A549 treated with GW870086 at 1 μM for 4 hours (cell line): ENCODE measurements at places on chromosomes 4 and X. TPM values are rescaled to one million over a fixed set of nuclear protein-coding genes. Genes with fewer than 3 reads are reported as not detected.

The HELT gene
- not detected in 5 replicates for total RNA-seq

The PDLIM3 gene
- 0.12 to 0.73 TPM (median 0.29 TPM) in 4 of 5 replicates, not detected in the other for total RNA-seq

The IGFBP7 gene
- 199 to 338 TPM (median 251 TPM) in 5 replicates for total RNA-seq

The SOX3 gene
- 0.07 TPM in 1 of 5 replicates, not detected in the others for total RNA-seq

The GAB1 gene
- total RNA-seq = 2.0 to 2.9 TPM (median 2.3 TPM) in 5 replicates

The PTCHD1 gene
- 0.01 TPM in 1 of 5 replicates, not detected in the others for total RNA-seq

The DRP2 gene
- total RNA-seq = 0.06 to 0.19 TPM (median 0.16 TPM) in 5 replicates

The PCDH19 gene
- total RNA-seq = 0.02 to 0.03 TPM (median 0.02 TPM) in 5 replicates

The HERC6 gene
- total RNA-seq = 2.9 to 4.2 TPM (median 3.1 TPM) in 5 replicates

The MAMLD1 gene
- total RNA-seq = 5.5 to 6.2 TPM (median 5.9 TPM) in 5 replicates

The VGLL1 gene
- not detected in 5 replicates for total RNA-seq

The REELD1 gene
- total RNA-seq = not detected in 5 replicates

The SLC49A3 gene
- 0.08 to 0.39 TPM (median 0.14 TPM) in 4 of 5 replicates, not detected in the other for total RNA-seq

The NDUFC1 gene
- total RNA-seq = 77.3 to 82.2 TPM (median 80.8 TPM) in 5 replicates

The CSAG3 gene
- not detected in 5 replicates for total RNA-seq

The TEX13C gene
- total RNA-seq = 0.03 TPM in 1 of 5 replicates, not detected in the others

The RS1 gene
- total RNA-seq = not detected in 5 replicates

The CACNA1F gene
- not detected in 5 replicates for total RNA-seq

The RAB33B gene
- total RNA-seq = 1.6 to 2.6 TPM (median 2.2 TPM) in 5 replicates

The PDLIM5 gene
- total RNA-seq = 31.2 to 41.4 TPM (median 38.5 TPM) in 5 replicates

The DRD5 gene
- total RNA-seq = not detected in 5 replicates

The XPNPEP2 gene
- total RNA-seq = not detected in 5 replicates

The SLC10A4 gene
- 4.5 to 7.6 TPM (median 7.4 TPM) in 5 replicates for total RNA-seq

The BEX5 gene
- not detected in 5 replicates for total RNA-seq

The IL2 gene
- total RNA-seq = not detected in 5 replicates

The TGIF2LX gene
- not detected in 5 replicates for total RNA-seq

The FAM114A1 gene
- total RNA-seq = 22.8 to 41.4 TPM (median 36.8 TPM) in 5 replicates

The ASB11 gene
- not detected in 5 replicates for total RNA-seq

The SEC24D gene
- total RNA-seq = 13.9 to 18.7 TPM (median 15.7 TPM) in 5 replicates

The NSUN7 gene
- 0.16 to 0.55 TPM (median 0.45 TPM) in 5 replicates for total RNA-seq

The CFAP47 gene
- total RNA-seq = not detected in 5 replicates
